NCI-H748 treated with DMSO at 0.1 percent for 48 hours (cell line): ENCODE measurements at places on chromosomes 5 and 9.
A peak's percentile ranks its signal among the peaks of the same experiment; 100 is the strongest.

GRCh38 chr9:97384406-97385262 lies 27.3 kb upstream of the TDRD7 start:
- no peak for DNase-seq

GRCh38 chr5:55569513-55569865 lies 34.7 kb upstream of the PLPP1 start:
- DNase-seq: no peak

DNA sequence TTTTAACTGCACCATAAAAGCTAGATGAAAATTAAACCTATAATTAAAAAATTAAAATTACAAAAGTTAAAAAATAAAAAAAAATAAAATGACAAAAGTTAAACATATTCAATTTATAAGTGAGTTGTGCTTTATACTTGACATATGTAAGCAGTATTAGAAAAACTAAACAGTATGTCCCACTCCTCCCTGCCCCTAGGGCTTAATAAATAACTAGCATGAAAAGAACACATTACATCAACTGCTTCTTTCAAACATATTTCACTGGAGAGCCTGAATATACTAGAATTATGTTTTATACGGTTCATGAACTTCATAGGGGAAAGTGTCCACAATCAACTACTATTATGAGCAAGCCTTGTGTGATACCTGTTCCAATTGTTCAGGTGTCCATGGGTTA lies 47.6 kb downstream of the ECPAS start:
- no peak for DNase-seq

DNA sequence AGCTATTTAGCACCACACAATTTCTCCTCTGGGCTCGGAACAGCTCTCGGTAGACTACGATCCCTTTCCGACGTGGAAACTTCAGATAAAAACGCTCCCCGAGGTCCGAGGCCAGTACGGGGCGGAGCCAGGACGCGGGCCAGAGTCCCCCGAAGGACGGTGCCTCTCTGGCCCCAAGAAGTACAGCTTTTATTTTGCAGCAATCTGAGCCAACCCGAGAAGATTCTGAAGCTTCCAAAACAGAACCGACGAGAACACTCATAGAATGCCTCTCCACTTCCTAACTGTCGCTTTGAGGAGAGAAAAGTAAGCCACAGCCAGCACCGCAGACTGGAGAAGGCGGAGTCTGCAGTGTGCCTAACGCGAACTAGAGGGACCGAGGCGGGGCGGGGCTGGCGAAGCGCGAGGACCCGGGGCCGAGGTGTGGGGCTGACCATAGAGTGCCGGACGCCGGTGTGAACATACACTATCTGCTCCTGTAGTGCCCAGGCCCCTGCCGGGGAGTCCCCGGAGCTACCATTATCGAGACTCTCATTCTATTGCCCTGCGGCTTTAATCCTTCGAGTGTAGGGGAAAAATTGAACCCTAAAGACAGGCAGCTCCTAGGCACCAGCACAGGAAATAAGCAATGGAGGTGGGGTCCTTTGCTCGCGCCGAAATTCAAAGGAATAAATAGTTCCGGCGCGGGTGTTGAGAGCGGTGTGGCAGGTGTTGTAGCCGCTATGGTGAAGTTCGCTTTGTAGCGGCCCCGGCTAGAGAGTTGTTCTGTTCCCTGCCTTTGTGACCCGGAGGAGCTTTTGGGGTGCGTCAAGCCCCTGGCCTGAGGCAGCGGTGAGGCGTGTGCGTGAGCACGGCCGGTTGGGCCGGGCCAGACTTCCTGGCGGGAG lies at the start of gene SMC2:
SMC2 (plus strand) TSS at position 663 of the 887 bp plus-strand sequence. CDS start 1,076 bp downstream, outside the sequence.
- DNase-seq: peak; percentile 95

- DNase-seq: no peak
Measured at GRCh38 chr5:27502236-27502635, 463.9 kb upstream of the CDH9 start.

DNA sequence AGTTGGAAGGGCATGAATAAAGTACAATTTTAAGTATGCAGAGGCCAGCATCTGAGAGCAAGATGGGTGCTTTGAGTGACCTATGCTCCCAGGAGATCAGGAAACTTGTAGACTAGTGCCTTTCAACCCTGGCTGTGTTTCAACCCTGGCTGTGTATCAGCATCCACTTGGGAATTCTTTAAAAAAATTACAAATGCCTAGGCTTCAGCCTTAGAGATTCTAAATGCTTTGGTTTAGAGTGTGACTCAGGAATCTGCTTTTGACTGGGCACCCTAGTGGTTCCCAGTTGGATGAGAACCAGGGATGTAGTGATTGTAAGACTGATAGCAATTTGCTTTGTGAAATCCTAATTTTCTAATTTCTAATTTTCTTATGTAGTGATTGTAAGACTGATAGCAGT lies 65.6 kb downstream of the RALGPS1 start:
- no peak for DNase-seq

GRCh38 chr5:142783601-142784341 lies 13.6 kb downstream of the ARHGAP26 start:
- no peak for DNase-seq

DNA sequence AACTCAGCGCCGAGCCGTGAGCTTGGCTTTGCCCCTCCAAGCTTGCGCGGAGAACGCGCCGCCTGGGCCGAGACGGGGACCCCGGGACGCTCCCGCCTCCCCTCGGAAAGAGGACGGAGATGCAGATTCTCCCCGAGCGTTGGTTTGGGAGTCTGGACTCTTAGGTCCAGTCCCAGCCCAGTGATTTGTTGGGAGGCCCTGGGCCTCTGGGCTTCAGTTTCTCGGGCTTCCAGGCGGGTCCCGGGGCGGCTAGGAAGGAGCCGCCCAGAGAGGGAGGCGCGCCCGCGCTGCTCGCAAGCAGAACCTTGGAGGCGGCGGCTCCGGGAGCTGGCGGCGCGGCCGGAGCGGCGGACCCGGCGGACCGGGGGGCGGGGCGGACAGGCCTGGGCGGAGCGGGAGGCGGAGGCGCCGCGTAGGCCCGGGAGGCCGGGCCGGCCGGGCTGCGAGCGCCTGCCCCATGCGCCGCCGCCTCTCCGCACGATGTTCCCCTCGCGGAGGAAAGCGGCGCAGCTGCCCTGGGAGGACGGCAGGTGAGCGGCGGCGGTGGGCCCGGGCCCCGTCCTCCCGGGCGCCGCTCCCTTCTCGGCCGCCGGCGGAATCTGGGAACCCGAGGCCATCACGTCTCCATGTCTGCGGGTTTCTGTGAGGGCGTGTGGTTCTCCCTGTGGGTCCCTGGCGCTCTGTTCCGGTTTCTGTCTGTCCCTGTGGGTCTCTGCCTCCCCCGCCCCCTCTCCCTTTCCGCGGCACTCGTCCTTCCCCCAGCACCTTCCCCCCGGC lies at the start of gene B4GALT7:
B4GALT7 (plus strand) TSS at position 402 of the 777 bp plus-strand sequence; CDS start at position 481, 79 bp downstream.
- peak; percentile 62 for DNase-seq

DNA sequence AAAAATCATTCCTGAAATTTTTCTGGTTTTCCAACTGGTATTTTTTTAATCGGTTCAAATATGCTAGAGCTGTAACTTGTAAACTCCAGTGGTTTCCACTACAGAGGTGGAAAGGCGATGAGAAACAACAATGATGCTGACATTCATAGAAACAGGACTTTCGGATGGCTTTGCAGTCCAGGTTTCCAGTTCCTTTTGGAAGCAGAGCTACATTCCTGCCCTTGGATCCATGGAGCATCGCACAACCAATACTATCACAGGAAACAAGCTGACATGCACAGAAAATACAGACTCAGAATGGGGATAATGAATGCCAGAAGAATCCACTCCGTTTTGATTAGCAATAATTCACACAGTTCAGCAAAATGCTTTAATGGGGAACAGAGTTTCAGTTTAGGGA lies 140.0 kb downstream of the EPB41L4A start:
- DNase-seq: no peak

- DNase-seq: no peak
Measured at GRCh38 chr9:27460226-27461023, 63.7 kb upstream of the IFNK start.

GRCh38 chr5:32767948-32768467 lies 56.9 kb downstream of the NPR3 start:
- DNase-seq: no peak

GRCh38 chr5:139494256-139494655 lies 11.7 kb upstream of the STING1 start:
- DNase-seq: no peak

GRCh38 chr5:44365345-44365744 lies 23.9 kb downstream of the FGF10 start:
- DNase-seq: no peak

- DNase-seq: no peak
Measured at GRCh38 chr5:180259260-180259611, 32.6 kb downstream of the MAPK9 start.

DNA sequence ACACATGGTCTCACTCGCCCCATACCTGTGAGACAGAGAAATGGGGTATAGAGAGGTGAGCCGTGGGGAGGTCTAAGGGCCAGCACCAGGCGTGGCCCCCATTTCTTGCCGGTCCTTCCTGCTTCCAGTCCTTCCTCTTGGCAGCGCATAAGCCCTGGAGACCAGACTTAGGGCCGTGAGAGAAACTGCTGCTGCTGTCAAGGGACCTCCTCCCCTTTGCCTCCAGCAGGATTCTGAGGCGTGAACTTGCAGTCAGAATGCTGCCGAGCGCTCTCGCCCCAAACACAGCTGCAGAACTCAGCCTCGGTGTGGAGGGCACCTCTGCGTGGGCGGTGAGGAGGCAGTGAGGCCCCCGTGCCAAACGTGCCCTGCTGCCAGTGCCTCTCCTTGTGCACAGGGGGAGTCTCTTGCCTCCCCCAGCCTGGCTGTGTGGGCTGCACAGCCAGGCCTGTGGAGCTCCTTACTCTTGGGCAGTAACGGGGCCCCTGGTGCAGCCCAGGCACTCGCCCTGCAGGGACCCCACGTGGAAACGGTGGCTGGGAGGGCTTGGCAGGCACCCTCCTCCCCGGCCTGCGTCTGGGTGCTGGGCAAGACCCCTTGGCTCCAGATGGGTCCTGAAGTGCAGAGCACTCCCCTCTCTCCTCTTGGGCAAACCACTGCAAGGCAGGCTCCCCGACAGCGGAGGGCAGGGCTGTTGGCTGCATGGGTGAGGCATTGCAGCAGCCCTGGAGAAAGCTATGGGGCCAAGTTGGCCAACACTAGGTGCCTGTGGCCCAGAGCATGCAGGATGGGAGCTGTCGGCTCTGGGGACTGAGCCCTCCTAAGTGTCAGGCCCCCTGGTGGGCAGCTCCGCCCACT lies 85.4 kb downstream of the RXRA start:
- no peak for DNase-seq

- DNase-seq: no peak
Measured at GRCh38 chr5:40568548-40568947, 111.2 kb upstream of the PTGER4 start.

DNA sequence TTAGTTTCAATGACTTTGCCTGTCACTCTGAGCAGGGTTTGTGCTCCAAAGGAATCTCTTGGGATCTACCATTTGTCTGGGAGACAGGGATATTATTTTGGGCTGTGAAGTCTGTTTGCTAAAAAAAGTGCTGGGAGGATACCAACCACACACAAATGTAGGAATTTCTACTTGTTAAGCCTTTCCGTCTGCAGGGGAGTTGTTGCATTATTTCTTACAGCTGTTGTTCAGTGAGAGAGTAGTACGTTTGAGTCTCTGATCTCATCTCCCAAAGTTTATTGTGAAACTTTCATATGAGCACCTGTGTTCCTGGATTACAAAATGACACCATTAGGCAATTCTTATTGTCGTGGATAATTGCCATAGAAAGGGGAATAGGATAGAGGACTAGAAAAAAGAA lies 78.3 kb upstream of the SEMA6A start:
- no peak for DNase-seq

DNA sequence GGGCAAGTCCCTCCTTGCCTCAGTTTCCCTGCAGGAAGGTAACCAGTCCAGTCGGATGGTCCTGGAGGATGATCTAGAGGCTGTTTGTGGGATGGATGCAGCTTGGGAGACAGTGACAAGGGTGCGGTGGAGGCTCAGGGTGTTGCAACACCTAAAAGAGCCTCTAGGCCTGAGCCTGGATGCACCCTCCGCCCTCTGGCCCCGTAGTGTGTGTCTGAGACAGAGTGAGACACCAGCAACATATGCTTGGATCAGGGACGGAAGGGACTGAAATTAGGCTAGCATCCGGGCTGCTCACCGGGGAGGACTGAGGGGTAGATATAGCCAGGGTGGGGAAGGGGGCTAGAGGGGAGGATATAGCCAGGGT lies 1.1 kb downstream of the CRAT start:
- DNase-seq: no peak

GRCh38 chr9:87677776-87678587 lies 47.9 kb upstream of the CTSL start:
- DNase-seq: no peak

DNA sequence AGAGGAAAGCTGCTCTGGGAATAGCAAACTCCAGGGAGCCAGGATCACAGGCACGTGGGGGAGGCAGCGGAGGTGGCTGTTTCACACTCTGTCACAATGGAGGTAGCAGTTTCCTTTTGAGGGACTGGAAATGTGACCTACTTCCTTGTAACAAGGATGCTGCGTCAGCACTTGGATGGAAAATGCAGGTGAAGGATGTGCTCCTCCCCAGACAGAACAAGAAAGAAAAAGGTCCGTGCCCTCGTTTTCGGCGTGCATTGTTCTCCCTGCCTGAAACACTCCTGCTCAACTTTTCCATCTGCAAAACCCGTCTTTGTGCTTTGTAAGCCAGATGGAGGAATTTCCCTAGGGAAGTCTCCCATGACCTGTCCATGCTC lies 55.1 kb upstream of the SH3PXD2B start:
- DNase-seq: no peak

DNA sequence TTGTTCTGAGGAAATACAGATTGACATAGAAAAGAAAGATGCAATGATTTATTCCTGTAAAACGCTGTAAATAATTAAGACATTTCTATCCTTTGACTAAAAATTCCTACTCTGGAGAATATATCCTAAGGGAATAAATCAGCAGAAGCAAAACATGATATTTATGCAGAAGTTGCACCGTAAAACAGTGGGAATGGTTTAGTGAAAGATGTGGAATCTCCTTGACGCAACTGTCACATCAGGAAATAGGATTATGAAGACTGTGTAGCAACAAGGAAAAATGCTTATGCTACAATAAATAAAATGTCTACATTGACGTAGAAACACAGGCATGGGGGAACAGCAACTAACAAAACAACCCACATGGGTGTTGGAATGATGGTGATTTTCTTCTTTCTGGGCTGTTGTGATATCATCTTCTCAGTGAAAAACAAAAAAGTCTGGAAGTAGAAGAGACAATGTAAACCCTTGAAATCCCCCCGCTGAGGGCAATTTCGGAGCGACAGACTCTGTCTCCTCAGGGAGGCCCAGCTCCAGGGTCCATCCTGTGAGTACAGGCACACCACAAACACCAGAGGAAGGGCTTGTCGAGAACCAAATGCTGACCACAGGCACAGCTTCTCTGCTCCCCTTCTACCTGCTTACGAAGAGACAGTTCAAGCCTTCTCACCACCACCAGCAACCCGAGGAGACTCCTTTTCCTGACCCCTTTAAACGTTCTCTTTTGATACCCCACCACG lies 25.2 kb downstream of the COL23A1 start:
- DNase-seq: no peak

GRCh38 chr9:107438211-107439031 lies 51.1 kb downstream of the KLF4 start:
- no peak for DNase-seq

GRCh38 chr9:34463098-34463900 lies 4.7 kb downstream of the DNAI1 start:
- DNase-seq: no peak

DNA sequence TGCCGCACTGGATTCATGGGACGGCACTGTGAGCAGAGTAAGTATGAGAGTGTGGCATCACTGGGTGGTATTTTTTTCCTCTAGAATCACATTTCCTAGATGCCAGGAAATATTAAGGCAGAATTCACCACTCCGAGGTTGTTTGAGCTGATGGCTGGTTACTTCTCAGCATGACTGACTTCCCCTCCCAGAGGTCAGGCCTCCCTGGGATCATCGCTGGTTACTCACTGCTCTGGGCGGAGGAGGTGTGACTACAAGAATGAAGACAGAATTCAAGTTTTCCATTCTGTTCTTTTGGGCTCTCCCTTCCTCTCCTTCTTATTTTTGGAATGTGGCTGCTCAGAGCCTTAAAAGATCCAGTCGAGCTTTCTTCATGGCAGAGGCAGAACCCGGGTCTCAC lies 76.6 kb upstream of the PRRC1 start:
- DNase-seq: no peak
